Activated T-cell treated with anti-CD3 and anti-CD28 coated beads, Interleukin-2, amount 50 U/mL, for 1 hour (primary cell): ENCODE measurements at places on chromosomes 3 and 15.

GRCh38 chr3:54899273-54899672 is 28.6 kb downstream of the LRTM1 start:
- no peak for DNase-seq

- DNase-seq = no peak
Observed at GRCh38 chr3:139016430-139017048, 4.2 kb downstream of the PRR23B start.

- DNase-seq = no peak
Observed at GRCh38 chr15:100508641-100509300, 20.0 kb downstream of the CERS3 start.

DNA sequence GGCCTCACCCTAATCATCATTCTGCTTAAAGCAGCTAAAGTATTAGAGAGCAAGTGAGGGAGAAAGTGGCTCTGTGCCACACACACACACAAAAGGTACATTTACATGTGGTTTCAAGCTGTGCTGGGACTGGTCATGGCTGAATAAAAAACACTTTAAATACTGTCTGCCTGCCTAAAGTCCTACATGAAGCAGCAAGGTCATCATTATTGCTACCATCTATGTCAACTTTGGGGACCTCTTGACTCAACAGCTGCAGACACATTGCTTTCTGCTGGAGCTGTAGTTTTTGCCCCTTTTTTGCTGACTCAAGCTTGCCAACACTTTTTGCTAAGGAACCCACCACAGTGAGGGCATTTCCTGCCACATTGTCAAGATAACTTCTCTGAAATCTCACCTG is 1237.9 kb downstream of the ROBO2 start:
- DNase-seq = no peak

GRCh38 chr3:185595526-185595925 is 9.4 kb downstream of the SENP2 start:
- DNase-seq = no peak
